RPMI8226 (cell line): ENCODE measurements at places on chromosomes 1 and 21.

- no peak for DNase-seq
Measured at GRCh38 chr1:19802269-19802668, 2.6 kb upstream of the TMCO4 start.

GRCh38 chr1:31781756-31782371, 17.7 kb upstream of the ADGRB2 start:
- DNase-seq, result no peak

DNA sequence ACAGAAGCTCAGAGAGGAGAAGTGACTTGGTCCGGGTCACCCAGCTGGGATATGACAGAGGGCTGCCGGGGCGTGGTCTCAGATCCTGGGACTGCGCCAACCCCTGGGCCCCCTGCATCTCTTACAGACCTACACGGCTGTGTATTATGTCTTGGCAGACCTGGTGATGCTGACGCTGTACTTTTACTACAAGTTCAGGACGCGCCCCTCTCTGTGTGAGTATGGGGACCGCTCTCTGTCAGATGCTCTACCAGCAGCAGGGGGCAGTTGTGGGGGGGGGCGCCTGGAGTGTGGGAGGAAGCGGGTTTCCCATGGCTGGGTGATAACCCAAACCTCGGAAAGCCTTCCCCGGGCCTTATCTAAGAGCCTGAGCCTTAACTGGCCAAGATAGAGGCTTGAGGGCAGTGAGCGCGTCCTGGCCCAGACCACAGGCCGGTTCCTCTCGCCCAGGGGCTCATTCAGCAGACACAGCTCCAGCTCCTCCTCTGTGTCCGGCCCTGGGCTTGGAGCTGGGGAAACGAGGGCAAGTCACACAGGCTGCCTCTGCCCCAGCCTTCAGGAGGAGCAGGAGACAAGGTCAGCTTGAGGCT, 13.3 kb downstream of the SLC66A1 start:
- no peak for DNase-seq

DNA sequence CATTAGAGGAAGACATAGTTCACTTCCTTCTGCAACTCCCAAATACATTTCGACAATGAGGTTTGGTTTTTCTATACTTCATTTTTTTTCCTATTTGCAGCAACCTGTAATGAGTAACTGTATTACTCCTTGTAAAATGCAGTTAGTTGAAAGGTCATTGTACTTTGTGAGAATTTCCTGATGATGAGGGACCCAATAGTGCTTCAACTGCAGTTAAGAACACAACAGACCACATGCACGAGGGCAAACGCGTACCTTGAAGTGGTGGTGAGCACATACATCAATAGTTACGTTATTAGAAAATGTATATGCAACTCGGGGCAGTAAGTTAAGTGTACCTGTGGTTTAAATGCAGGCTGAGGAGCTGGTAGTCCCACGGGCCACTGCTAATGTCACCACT, 171.8 kb downstream of the GABPA start:
- DNase-seq, result no peak

DNA sequence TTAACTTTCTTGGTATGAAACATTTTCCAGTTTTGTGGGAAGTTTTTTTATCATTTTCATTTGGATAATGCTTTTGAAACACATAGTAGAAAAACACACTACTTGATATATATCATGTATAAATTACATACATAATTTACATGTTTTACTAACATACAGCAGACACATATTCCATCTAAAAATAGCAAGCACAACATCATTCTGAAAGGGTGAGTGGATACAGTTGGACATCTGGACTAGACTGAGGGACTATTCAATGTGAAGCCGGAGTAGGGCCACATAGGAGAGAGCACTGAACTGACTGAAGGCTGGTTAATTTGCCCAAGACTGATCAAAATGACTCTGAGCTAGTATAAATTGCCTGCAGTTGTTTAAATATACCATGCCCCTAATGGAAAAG, 11.7 kb downstream of the CDKN2C start:
- no peak for DNase-seq

GRCh38 chr1:21931171-21932093, 5.7 kb downstream of the HSPG2 start:
- no peak for DNase-seq

GRCh38 chr1:107326824-107327445, 186.1 kb downstream of the NTNG1 start:
- DNase-seq, result peak; percentile 4

GRCh38 chr1:45403298-45403697, 63.1 kb upstream of the MUTYH start:
- no peak for DNase-seq

DNA sequence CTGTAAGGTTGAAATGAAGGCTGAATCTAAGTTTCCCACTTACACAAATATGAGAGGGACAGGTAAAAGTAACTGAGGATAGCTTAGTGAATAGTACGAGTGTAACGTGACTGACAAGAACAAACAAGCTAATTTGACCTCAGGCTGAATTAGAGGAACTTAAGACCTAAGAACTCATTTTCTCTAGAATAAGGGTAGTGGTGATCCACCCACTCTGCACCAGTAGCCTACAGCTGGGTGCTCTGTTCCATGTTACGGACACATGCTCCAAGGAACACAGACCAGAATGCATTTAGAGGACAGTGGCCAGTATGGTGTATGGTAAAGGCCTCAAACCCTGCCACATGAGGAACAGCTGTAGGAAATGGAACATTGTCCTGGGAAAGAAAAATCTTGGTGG, 14.9 kb upstream of the TMEM9 start:
- DNase-seq, result no peak
